ENCODE measurements at places on chromosomes 5 and 9.

GRCh38 chr5:112532654-112533360 lies 113.7 kb upstream of the EPB41L4A start:
- no peaks in the 10 kb centered on the region for H3K36me3 ChIP-seq
- no peaks in the 10 kb centered on the region for H3K4me1 ChIP-seq
- H3K4me3 ChIP-seq = no peak overlapping the region
- H3K27me3 ChIP-seq = no peaks in the 10 kb centered on the region
- no peak for DNase-seq

DNA sequence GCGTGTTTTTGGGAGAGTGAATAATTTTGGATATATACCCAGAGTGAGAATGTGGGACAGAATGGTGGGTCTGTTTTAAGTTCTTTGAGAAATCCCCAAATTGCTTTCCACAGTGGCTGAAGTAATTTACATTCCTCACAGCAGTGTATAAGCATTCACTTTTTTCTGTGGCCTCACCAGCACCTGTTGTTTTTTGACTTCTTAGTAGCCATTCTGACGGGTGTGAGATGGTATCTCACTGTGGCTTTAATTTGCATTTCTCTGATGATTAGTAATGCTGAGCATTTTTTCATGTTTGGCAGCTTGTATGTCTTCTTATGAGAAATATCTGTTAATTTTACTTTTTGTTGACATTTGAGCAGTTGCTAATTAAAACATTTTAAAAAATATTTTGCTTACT lies 9.4 kb upstream of the SPATA31D1 start:
- DNase-seq = no peak
- H3K4me1 ChIP-seq = no peaks in the 10 kb centered on the region
- H3K27me3 ChIP-seq = no peaks in the 10 kb centered on the region
- no peaks in the 10 kb centered on the region for H3K36me3 ChIP-seq

DNA sequence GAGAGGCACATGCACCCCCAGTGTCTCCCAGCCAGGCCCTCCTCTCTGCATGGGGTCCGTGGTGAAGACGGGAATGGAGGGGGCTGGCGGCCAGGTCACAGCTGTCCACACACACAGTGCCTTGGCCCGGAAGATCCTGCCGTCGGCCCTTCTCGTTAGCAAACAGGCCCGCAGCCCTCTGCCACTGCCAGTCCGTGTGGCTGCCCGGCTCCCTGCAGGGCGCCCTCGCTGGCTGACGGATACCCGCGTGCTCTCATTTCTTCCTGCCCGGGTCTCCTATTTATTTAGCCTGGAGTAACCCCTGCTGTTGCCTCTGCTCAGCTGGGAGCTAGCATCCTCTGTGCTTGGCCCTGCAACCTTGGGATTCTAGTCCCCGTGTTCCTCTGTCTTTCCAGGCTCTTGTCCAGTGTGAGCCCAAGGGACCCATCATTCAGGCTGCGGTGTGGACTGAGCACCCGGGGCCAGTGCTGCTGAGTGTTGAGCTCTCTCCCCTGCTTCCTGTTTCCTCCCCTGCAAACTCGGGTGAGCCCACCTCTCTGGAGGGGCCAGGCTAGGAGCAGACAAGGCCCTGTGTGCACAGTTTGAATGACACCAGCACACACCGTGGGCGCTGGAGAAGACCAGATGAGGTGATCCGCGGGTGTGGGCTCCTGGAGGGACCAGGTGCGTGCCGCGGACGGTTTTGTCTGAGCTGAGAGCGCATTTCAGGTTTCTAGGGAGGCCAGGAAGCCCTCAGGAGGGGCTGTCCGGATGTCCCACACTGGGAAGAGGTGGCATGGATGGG lies 14.6 kb upstream of the RNU6ATAC start:
- no peak overlapping the region for H3K4me3 ChIP-seq
- H3K27me3 ChIP-seq = peaks cover 9% of the 10 kb centered on the region
- H3K4me1 ChIP-seq = no peaks in the 10 kb centered on the region
- H3K27ac ChIP-seq = no peak overlapping the region

DNA sequence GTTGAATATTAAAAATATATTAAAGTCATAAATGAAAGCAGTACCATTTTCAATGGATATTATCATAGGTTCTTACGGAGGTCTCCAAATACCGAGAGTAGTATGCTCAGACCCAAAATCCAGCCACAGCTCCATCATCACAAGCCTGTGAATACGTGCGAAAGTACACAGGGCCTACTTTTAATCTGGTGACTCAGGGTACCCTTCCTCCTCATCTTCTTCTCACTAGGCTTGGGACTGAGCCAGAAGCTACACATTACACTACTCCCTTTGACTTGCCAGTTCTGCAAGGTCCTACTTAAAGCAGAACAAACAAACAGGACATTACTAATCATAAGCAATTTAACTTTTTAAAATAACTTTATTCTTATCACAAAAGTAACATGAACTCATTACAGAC lies 7.6 kb upstream of the RIC1 start:
- no peak overlapping the region for H3K4me3 ChIP-seq
- no peak for DNase-seq
- H3K4me1 ChIP-seq = peaks cover 19% of the 10 kb centered on the region
- peak overlapping the region; percentile 78 for H3K27ac ChIP-seq
- H3K36me3 ChIP-seq = no peaks in the 10 kb centered on the region
- H3K27me3 ChIP-seq = no peaks in the 10 kb centered on the region

- H3K36me3 ChIP-seq = no peaks in the 10 kb centered on the region
- no peak overlapping the region for H3K27ac ChIP-seq
- H3K27me3 ChIP-seq = no peaks in the 10 kb centered on the region
- H3K4me1 ChIP-seq = no peaks in the 10 kb centered on the region
- DNase-seq = no peak
Observed at GRCh38 chr5:174675916-174676315, 48.5 kb upstream of the MSX2 start.
